ENCODE measurements at places on chromosomes 4 and X.

DNA sequence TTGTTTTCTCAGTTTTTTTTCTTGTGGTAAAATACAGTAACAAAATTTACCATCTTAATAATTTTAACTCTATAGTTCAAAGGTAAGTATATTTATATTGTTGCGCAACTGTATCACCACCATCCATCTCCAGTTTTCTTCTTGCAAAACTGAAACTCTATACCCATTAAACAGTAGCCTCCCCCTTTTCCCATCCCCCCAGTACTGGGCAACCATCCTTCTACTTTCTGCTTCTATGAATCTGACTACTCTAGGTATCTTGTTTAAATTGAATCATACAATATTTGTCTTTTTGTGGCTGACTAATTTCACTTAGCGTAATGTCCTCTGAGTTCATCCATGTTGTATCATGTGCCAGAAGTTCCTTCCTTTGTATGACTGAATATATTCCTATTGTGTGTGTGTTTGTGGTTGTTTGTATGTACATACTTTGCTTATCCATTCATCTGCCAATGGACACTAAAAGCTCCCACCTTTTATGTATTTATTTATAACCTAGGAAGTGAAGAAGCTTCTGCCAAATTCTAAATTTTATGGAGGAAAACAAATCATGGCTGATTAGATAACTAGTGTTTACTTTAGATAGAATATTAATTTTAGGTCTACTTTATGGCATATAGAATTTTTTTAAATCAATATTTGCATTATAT, 10.0 kb downstream of the ABHD18 start:
- no peak for DNase-seq

DNA sequence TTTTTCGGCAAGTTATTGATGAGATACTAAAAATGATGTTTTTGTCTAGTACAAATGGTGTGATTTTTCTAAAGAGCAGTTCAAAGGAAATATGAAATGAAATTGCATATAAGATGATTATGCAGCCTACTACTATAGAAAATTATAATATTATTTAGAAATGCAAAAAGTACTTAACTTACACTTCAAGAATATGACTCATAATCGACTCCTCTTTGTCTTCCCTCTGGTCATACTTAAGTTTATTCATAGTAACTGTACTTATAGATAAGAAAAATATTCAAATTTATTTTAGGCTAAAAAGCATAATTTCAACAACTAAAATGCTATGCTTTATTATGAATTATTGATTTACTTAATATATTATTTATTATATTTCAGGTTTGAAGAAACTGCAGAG, 33.2 kb downstream of the CEP44 start:
- no peak for DNase-seq

GRCh38 chrX:121761845-121762244, 714.4 kb downstream of the GLUD2 start:
- DNase-seq: no peak

- DNase-seq: no peak
Observed at GRCh38 chrX:10089378-10089795, 67.4 kb upstream of the CLCN4 start.

GRCh38 chr4:133156096-133156495, 7.0 kb downstream of the PCDH10 start:
- DNase-seq: no peak

DNA sequence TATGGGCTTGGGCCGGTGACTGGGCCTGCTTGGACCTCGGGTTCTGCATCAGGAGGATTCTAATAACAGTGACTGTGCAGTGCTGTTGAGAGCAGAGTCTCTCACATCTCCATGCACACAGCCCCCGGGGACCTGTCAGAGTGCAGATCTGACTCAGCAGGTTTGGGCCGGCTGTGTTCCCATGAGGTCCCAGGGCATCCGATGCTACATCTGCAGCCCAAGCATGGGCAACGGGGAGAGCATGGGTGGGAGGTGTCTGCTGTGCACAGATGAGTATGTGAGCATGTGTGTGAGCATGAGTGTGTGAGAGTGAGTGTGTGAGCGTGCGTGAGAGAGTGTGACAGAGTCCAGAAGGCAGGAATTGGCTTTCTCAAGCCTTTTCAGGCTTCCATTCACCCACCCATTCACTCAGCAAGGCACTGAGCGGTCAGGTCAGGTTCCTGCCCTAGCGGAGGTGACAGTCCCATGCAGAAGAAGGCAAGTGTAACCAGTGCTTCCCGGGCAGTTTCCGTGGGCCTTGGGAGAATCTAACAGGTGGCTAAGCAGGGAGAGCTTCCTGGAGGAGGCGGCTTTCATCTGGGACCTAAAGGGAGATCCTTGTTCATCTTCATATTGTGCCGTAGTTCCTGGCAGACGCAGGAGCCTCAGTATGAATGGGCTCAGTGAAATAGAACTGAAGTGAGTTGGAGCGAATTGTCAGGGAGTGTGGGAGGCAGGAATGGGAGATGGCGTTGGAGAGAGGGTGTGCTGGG, 62.6 kb downstream of the SORCS2 start:
- no peak for DNase-seq

- no peak for DNase-seq
Observed at GRCh38 chr4:168388890-168389289, 70.3 kb upstream of the DDX60 start.

DNA sequence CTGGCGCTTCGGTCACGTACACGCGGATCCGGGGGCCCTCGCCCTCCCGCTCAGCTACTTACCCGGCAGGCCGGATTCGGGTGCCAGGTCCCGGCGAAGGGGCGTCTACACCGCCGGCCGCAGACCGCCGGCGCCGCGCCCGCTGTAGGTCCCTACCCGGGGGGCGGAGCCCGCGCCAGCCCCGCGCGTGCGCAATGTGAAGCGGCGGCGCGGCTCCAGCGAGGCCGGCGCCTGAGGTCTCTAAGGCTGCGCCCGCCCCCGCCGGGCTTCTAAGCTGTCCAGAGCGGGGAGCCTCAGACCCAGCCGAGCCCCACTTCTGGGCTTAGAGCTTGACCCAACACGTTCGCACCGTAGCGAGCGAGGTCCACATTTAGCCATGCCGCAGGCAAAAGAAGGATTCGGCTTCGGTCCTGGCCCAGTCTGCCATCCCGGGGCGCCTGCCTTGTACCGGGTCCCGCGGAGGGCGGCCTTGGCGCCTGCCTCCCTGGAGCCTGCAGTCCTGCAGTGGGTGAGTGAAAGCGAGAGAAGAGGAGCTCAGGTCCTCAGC, at the start of gene ZNF518B:
ZNF518B (minus strand) TSS at position 172 of the 547 bp plus-strand sequence. CDS start 11,098 bp downstream, outside the sequence.
- peak; percentile 61 for DNase-seq

DNA sequence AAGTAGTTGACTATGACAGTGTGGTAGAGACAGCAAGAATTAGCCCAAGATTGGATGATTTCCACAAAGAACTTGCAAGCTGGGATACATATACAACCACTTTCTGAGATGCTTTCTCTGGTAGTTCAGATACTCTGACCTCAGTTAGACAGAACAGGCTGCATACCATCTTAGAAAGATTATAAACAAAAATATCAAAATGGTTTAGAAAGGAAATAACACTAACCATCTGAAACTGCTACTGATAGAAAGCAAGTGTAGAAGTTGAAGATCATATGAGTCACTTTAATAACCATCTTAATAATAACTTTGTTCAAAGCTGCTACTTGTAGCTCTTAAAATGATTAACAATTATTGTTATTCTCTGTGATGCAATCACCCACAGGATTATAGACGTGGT, 255.4 kb upstream of the TTC29 start:
- DNase-seq: no peak

- peak; percentile 92 for DNase-seq
Observed at GRCh38 chr4:156505341-156505955, 466.2 kb downstream of the PDGFC start.

DNA sequence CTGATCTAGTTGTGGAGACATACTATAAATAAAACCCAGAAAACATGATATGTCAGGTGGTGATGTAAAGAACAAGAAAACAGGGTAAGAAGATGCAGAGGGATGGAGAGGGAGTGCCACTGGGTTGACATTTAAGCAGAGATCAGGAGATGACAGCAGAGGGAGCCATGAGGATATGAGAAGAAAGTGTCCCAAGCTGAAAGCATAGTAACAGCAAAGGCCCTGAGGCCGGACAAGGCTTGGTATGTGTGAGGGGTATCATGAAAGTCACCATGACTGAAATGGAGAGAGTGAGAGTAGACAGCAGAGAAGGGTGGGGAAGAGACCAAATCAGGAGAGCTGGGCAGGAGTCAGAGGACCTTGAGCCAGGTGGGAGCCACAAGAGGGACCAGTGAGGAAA, 3.4 kb downstream of the GPKOW start:
- DNase-seq: no peak

DNA sequence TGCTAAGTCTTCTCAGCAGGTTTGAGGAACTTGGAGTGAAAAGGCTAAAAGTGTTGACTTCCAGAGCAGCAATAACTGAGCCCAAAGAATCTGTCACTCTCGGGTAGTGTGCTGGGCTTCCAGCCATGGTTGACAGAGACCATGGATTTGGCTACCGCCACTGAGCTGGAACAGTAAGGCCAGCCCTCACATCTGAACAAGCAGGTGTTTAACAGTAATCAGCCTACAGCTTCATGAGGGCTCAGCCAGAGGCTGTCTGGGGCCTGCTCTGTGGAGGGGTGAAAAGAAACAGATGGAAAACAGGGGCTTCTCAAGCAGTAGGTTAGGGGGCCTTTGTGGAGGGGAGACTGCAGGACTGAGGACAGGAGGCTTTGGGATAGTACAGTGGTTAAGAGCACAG, 14.9 kb downstream of the RASL11B start:
- DNase-seq: no peak

- DNase-seq: no peak
Observed at GRCh38 chr4:9994246-9994847, 26.9 kb downstream of the SLC2A9 start.

- no peak for DNase-seq
Observed at GRCh38 chr4:6705646-6706045, 4.0 kb downstream of the MRFAP1L1 start.

DNA sequence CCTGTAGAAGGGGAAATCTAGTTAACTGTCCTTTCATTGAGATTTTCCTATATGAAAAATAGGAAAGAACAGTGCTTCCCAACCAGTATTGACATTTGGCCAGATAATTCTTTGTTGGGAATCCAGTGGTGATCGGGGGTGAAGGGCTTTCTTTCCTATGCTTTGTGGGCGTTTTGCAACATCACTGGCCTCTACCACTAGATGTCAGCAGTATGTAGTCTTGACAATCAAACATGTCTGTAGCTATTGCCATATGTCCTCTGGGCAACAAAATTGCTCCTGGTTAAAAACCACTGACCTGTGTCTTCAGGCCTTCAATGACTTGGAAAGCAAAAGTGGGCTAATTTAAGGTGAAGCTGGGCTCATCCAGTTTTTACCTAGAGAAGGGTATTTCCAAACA, 658.5 kb downstream of the DACH2 start:
- peak; percentile 16 for DNase-seq

- peak; percentile 49 for DNase-seq
Observed at GRCh38 chr4:110211007-110211769, 12.8 kb upstream of the ELOVL6 start.

DNA sequence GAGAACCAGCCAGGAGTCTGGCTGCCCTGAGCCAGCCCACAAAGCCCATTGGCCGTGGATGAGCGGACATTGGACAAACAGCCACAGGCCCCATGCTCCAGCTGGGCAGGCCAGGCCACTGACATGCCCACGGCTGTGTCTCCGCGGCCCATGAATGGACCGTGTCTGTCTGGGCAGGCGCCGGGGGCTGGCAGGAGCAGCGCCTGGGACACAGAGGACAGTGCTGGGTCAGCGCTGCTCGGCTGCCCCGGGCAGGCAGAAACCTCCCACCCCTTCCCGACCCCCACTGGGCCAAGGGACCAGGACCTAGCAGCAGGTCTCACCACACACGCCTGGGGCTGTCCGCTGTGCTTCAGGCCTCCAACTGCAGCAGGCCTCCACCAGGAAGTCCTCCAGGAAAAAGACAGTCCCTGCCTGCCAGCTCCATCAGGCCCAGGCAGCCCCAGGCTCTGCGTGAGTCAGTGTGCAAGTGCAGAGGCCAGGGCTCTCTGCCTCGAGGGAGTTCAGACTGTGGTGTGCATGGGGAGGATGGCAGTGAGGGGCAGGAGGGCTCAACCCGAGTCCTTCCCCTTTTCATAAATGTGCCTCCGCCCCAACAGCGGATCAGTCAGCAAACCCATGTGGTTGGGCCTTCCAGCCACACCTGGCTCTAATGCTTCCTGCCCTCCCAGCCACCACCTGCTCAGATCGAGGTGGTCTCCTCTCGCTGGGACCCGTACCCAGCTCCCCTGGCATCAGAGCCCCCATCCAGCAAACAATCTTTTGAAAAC, 17.2 kb upstream of the FGFR3 start:
- no peak for DNase-seq

DNA sequence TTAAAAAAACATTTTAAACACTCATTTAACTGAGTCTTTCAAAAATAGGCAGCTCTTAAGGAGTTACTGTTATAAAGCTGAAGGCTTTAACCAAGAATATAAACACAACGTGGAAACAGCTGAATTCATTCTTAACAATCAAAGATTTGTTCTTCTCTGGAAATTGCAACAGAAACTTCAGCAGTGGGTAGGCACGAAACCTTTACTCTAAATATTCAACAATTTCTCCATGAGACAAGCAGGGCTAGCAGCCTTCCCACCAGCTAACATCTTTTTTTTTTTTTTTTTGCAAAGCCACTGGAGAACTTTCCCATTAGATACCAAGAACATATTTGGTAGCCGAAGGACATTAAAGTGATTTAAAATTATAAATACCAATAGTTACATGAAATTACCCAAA, 78.2 kb upstream of the PRSS48 start:
- no peak for DNase-seq

GRCh38 chr4:73836373-73837279, at the start of gene CXCL6:
CXCL6 (plus strand) TSS chr4:73836678; CDS start chr4:73836751, 73 bp downstream.
- no peak for DNase-seq

GRCh38 chrX:39953879-39954278, 143.9 kb downstream of the BCOR start:
- no peak for DNase-seq

DNA sequence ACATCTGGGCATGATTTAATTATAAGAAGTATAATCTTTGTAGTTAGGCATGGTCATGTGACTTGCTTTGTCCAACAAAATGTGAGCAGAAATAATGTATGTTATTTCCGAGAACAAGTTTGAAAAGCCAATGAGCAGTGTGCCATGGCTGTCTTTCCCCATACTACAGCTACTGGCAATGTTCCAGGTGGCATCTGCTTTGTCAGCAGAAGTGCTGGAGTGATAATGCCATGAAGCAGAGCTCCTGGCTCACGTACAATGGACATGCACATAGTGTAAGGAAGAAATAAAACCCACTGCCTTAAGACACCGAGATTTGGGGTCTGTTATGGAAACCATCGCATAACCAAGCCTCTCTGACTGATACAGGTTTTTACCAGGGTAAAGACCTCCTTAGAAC, 212.6 kb upstream of the RASGEF1B start:
- DNase-seq: no peak

- no peak for DNase-seq
Observed at GRCh38 chrX:115535421-115535820, 25.6 kb upstream of the PLS3 start.

DNA sequence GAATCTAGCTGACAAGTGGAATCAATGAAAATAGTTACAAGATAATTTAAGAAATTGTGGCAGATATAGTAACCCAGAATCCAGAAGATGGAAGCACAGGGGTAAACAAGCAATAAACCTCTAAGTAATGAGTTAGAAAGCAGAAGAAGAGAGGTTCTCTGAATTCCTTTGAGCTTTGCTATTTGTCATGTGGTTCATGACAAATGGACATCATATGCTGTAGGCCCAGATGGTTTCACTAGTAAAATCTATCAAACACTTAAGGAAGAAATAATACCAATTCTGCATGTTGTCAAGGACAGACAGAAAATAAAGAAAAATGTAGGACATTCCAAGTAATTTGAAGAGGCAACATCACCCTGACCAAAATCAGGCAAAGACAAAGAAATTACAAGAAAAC, 480.8 kb upstream of the INTU start:
- DNase-seq: no peak

GRCh38 chr4:61336488-61336887, 136.4 kb downstream of the ADGRL3 start:
- DNase-seq: no peak

Data from Jurkat, Clone E6-1 (cell line).